Activated CD4-positive, alpha-beta memory T cell treated with anti-CD3 and anti-CD28 coated beads, Interleukin-2, amount 10 ng/mL, durations not matched to agents 7 days and 5 days (primary cell): ENCODE measurements at places on chromosomes 5 and 9. TPM values are rescaled to one million over a fixed set of nuclear protein-coding genes. Genes with fewer than 3 reads are reported as not detected.

- DNase-seq, result no peak
- peaks cover 27% of the 10 kb centered on the region for H3K4me1 ChIP-seq
- no peak overlapping the region for H3K4me3 ChIP-seq
- no peaks in the 10 kb centered on the region for H3K27me3 ChIP-seq
These were observed 7.4 kb upstream of the DCTN4 start for GRCh38 chr5:150766251-150766650.

- no peaks in the 10 kb centered on the region for H3K4me1 ChIP-seq
- H3K27me3 ChIP-seq, result peaks cover 11% of the 10 kb centered on the region
- no peaks in the 10 kb centered on the region for H3K36me3 ChIP-seq
- H3K27ac ChIP-seq, result no peak overlapping the region
These were observed 305.8 kb upstream of the SMARCA2 start for GRCh38 chr9:1709347-1709746.

RMRP gene
- total RNA-seq, result 9,885 TPM

GRCh38 chr5:61912559-61912958, 393.4 kb upstream of the KIF2A start:
- no peaks in the 10 kb centered on the region for H3K36me3 ChIP-seq
- no peak overlapping the region for H3K27ac ChIP-seq
- H3K4me1 ChIP-seq, result no peaks in the 10 kb centered on the region
- no peak overlapping the region for H3K4me3 ChIP-seq
- no peak for DNase-seq

GRCh38 chr5:133895979-133896845, 72.2 kb downstream of the C5orf15 start:
- DNase-seq, result no peak
- no peaks in the 10 kb centered on the region for H3K36me3 ChIP-seq
- peaks cover 3% of the 10 kb centered on the region for H3K27me3 ChIP-seq
- no peaks in the 10 kb centered on the region for H3K4me1 ChIP-seq
- no peak overlapping the region for H3K27ac ChIP-seq

DNA sequence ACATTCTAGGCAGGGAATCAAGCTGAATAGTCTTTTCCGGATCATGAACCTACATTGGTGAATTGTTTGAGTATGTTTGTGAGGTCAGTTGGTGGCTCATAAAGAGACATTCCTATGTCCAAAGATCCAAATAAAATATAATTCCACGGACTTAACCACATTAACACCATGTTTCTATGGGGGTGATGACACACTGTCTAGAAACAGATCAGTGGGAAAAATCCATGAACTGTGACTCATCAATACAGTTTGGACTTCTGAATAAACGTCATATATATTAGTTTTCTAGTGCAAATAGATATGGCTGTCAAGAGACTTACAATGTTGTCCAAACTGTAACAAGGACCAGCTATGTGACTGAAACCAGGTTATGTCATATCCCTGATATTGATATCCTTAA, 509.9 kb upstream of the TYRP1 start:
- H3K4me1 ChIP-seq, result no peaks in the 10 kb centered on the region
- no peaks in the 10 kb centered on the region for H3K27me3 ChIP-seq
- H3K27ac ChIP-seq, result no peak overlapping the region
- H3K4me3 ChIP-seq, result no peak overlapping the region
- no peaks in the 10 kb centered on the region for H3K36me3 ChIP-seq

GRCh38 chr5:74342948-74343682, 297.4 kb downstream of the ENC1 start:
- DNase-seq, result no peak
- peaks cover 13% of the 10 kb centered on the region for H3K27me3 ChIP-seq
- no peaks in the 10 kb centered on the region for H3K4me1 ChIP-seq

CATSPER3 gene
- 0.88 TPM for total RNA-seq

IFNA13 gene
- not detected for total RNA-seq
